ENCODE measurements at places on chromosomes 16 and 17. TPM values are rescaled to one million over a fixed set of nuclear protein-coding genes. Genes with fewer than 3 reads are reported as not detected.

The AATF gene
- 57.9 TPM for polyA plus RNA-seq

The C17orf107 gene
- polyA plus RNA-seq, result 1.9 TPM

The RAB11FIP4 gene
- 10.4 TPM for polyA plus RNA-seq

The PIRT gene
- not detected for polyA plus RNA-seq

The CDH3 gene
- not detected for polyA plus RNA-seq

The SOX9 gene
- polyA plus RNA-seq, result not detected

The ZNF469 gene
- 0.10 TPM for polyA plus RNA-seq

The ITGAD gene
- polyA plus RNA-seq, result 0.04 TPM

The SLFN5 gene
- polyA plus RNA-seq, result 1.2 TPM

The SYT17 gene
- polyA plus RNA-seq, result 0.81 TPM

The SHISA6 gene
- not detected for polyA plus RNA-seq

The TPSD1 gene
- polyA plus RNA-seq, result not detected

The HOXB2 gene
- polyA plus RNA-seq, result 3.8 TPM

The CA7 gene
- not detected for polyA plus RNA-seq

The GFER gene
- polyA plus RNA-seq, result 22.7 TPM

The TNP2 gene
- not detected for polyA plus RNA-seq

The DHRS7C gene
- not detected for polyA plus RNA-seq

The KCNJ18 gene
- not detected for polyA plus RNA-seq

The KRTAP1-5 gene
- polyA plus RNA-seq, result not detected

The SPOP gene
- 63.2 TPM for polyA plus RNA-seq

The HOXB4 gene
- polyA plus RNA-seq, result 0.16 TPM

The EME1 gene
- polyA plus RNA-seq, result 0.43 TPM

The ZG16 gene
- not detected for polyA plus RNA-seq

The C16orf86 gene
- polyA plus RNA-seq, result 4.6 TPM

The EXOC3L1 gene
- 2.8 TPM for polyA plus RNA-seq

The SEPTIN1 gene
- polyA plus RNA-seq, result 0.49 TPM

The DOC2A gene
- polyA plus RNA-seq, result 3.7 TPM

The TMEM114 gene
- polyA plus RNA-seq, result not detected

The MRPS34 gene
- polyA plus RNA-seq, result 137 TPM

The SLC12A3 gene
- polyA plus RNA-seq, result not detected

The KRT20 gene
- polyA plus RNA-seq, result not detected

The KRTAP2-1 gene
- polyA plus RNA-seq, result not detected

The KRTAP9-2 gene
- not detected for polyA plus RNA-seq

The C17orf67 gene
- polyA plus RNA-seq, result 0.57 TPM

The ESRP2 gene
- polyA plus RNA-seq, result not detected

The CCL1 gene
- polyA plus RNA-seq, result not detected

The ZNF750 gene
- polyA plus RNA-seq, result not detected

The TMEM220 gene
- polyA plus RNA-seq, result 4.8 TPM

The KRT27 gene
- polyA plus RNA-seq, result not detected

The KIF2B gene
- polyA plus RNA-seq, result not detected

The TBC1D3G gene
- not detected for polyA plus RNA-seq

The CCL3 gene
- polyA plus RNA-seq, result 161 TPM

The NLRC3 gene
- 0.03 TPM for polyA plus RNA-seq

The PRSS36 gene
- 3.1 TPM for polyA plus RNA-seq

The KCTD2 gene
- 2.9 TPM for polyA plus RNA-seq

The GPR142 gene
- polyA plus RNA-seq, result not detected

The ADAD2 gene
- not detected for polyA plus RNA-seq

The MPV17L gene
- polyA plus RNA-seq, result not detected

The CSF3 gene
- polyA plus RNA-seq, result not detected

The AOC2 gene
- 0.09 TPM for polyA plus RNA-seq

The C16orf96 gene
- polyA plus RNA-seq, result not detected

The FOXL1 gene
- not detected for polyA plus RNA-seq

The CHST5 gene
- not detected for polyA plus RNA-seq

The COL1A1 gene
- not detected for polyA plus RNA-seq

Data from CD14-positive monocyte (primary cell).